ENCODE measurements at places on chromosomes 3 and 15.

DNA sequence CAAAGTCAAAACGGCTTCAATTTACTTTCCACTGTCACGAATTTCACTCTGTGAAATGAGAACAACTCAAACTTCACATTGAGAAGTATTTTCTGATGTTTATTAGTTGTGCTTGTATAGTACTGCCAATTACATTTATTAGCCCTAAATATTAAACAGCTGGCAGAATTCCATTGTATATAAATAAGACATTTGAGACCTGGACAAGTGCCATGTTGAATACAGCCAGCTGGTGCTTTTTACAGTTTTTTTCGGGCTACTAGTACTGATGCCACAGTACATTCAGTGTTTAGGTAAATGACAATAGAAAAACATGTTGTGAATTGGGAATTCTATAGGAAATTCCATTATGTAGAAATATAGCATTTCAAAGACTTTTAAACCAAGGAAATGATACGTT lies 79.0 kb downstream of the EPHA3 start:
- DNase-seq, result no peak

GRCh38 chr3:73432023-73432705 lies 192.6 kb downstream of the PDZRN3 start:
- no peak for DNase-seq

GRCh38 chr15:71775856-71776255 lies 34.5 kb upstream of the NR2E3 start:
- no peak for DNase-seq

DNA sequence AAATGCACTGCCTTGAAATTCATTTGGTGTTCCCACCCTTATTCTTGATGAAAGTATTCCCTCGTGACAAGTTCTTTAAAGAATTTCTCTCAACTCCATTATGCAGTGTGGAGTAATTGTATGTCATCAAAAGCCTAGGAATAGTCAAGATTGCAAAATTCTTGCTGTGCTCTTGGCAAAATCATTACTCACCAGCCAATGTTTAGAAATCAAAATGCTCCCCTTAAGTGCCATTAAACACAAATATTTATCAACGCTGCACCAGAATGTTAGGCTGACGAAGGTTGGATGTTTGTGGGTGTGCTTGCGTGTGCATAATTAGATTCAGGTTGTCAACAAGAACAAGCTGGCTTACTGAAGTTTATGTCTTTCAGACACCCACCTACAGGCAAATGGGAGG lies 40.5 kb downstream of the SST start:
- DNase-seq, result no peak

GRCh38 chr3:69815970-69816369 lies 76.7 kb downstream of the MITF start:
- DNase-seq, result no peak

GRCh38 chr3:186671051-186671450 lies 5.2 kb downstream of the HRG start:
- no peak for DNase-seq

All from T-helper 2 cell (primary cell).